ENCODE measurements at places on chromosomes 2 and 18.

DNA sequence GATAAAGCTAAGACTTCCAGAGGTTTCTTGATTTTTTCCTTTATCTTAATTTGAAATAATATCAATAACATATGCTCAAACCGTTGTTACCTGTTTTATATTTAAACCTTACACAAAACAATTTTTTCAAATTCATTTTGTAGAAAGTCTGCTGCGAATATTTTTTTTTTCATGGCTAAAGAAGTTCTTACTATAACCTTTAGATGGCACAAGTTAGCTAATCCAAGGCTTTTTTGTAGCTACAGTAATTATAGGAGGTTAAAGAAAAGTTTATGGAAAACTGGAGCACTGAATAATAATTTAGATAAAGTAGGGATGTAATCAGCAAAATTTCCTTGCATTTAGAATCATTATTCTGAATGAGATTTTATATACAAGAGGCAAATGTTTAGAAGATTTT is 78.0 kb upstream of the PNPT1 start:
- no peak for ATAC-seq

- ATAC-seq, result no peak
Observed at GRCh38 chr2:54966837-54967236, 83.4 kb downstream of the RTN4 start.

DNA sequence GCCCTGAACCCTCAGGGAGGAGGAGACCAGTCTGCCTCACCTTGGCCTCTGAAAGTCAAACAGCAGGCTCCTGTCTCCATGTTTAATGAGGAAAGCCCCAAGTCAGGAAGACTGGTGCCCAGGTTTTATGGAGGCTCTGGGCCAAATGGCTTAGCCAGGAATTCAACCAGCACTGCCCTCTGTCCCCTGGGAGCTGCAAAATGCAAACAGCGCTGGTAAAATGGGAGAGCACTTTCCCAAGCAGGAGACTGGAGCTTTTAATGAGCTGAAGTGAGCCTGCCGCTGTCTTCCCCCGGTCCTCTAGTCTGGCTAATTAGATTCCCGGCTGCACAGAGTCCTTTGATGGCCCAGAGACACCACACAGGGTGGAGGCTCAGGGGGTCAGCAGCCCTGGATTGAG is 276.0 kb upstream of the TRIB2 start:
- ATAC-seq, result no peak

DNA sequence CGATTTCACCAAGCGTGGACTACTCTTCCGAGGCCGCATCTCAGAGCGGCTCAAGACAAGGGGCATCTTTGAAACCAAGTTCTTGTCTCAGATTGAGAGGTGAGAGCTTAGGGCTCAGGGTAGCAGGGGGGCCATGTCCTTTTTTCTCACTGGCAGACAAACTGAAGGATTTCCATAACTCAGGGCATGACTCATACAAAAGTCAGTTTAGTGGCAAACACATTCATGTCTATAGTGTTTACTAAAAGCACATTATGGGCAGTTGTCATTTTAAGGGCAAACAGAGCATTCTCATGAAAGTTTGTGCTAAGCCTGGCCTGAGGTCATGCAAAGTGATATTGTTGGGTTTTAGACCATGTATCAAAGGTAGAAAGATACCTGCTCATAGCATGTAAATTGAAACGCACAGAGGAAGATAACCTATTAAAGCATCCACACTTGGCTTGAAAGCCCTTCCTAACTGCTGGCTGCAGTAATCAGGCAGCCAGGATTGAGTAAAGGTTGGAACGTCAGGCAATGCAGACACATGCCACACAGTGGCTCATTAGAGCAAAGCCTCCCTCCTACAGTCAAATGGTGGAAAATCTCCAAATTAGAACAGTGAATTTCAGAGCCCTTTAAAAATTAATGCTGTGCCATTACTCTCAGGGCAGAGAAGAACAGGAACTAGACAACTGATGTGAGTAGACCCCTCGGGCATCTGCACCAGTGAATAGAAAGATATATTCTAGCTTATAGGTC is 54.2 kb downstream of the HK2 start:
- ATAC-seq, result no peak

DNA sequence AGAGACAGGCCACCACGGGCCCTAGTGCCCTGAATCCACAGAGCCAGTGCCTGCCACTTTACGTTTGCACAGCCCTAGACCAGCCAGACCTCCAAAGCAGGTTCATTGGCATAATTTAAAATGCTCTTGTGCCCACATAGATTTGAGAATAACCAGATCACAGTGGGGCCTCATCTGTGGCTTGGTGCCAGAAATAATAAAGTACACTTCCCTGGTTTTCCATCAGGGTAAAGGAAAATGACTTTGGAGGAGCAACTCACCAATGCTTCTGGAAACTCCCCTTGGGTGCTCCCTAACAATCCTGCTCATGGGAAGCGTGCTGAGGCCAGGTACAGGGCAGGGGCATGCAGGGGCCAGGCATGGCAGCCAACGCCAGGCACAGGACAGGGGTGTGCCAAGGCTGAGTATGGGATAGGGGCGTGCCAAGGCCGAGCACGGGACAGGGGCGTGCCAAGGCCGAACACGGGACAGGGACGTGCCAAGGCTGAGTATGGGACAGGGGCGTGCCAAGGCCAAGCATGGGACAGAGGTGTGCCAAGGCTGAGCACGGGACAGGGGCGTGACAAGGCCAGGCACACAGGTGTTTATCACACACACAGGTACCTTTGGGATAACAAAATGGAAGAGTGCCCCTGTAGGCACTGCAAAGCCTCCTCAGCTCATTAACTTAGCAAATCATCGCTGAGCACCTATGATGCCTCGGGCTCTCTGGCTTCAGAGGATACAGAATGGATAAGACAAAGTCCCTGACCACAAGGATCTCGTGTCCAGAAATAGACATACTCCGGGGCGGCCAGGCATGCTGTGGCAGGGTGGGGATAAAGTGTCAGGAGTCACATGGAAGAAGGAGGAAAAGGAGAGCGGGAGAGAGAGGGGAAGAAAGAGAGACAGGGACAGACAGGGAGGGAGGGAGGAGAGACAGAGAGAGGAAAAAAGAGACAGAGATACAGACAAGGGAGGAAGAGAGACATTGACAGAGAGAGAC is 334.7 kb downstream of the EIPR1 start:
- ATAC-seq, result peak; percentile 21

DNA sequence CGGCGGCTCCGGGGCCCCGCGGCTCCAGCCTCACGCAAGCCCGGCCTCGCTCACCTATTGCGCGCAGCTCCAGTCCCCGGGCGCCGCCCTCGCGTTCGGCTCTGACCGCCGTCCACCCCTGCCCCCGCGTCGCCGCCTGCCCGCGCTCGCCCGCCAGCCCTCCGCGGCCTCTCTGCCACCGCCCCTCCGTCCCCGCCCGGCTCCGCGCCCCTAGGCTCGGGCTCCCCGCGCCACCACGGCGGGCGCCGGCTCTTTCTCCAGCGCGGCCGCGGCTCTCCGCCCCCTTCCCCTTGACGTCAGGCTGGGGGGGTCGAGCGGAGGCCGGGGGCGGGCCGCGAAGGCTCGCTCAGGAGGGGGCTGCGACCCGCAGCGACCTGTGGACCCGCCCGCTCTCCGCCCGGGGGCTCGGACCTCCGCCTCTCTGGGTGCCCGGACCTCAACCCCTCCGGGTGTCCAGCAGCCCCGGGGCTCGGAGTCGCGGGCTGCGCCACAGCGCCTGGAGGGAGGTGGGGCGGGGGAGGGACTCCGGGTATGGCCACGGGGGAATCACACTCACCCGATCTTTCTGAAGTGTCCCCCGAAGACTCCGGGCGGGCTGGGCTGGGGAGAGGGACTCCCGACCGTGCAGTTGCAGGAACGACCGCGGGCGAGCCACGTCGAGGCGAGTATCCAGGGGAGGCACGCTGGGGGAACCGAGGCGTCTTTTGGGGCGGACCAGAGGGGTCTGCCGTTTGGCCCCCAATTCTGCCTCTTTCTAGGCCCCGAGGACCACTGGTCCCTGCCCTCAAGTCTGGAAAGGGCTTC is at the start of gene SEMA4C:
SEMA4C (minus strand) TSS at position 259 of the 804 bp plus-strand sequence. CDS start 2,194 bp downstream, outside the sequence.
- ATAC-seq, result peak; percentile 39

- peak; percentile 80 for ATAC-seq
Observed at GRCh38 chr2:25078170-25079049, 36.5 kb downstream of the EFR3B start.

DNA sequence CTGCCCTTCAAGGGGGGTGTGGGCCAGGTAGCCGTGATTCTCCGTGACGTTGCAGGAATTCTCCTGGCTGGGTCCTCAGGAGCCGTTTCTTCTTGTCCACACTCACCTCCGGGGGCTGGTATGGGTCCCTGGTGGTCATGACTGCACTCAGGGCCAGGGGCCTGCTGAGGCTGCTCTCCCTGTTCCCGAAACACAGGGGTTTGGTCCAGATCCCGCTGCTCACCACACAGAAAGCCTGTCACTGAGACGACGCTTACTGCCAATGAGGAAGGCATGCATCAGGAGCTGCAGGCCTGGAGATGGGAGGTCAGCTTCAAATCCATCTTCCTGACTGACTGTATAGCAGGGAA is 160.7 kb downstream of the RTP5 start:
- ATAC-seq, result no peak

GRCh38 chr2:147223119-147223518 is 621.7 kb upstream of the ACVR2A start:
- no peak for ATAC-seq

GRCh38 chr2:217643789-217644301 is 358.9 kb downstream of the TNS1 start:
- ATAC-seq, result no peak

- ATAC-seq, result no peak
Observed at GRCh38 chr2:47056374-47056773, 98.7 kb downstream of the STPG4 start.

- peak; percentile 48 for ATAC-seq
Observed at GRCh38 chr18:2970772-2971659, 41.9 kb downstream of the LPIN2 start.

DNA sequence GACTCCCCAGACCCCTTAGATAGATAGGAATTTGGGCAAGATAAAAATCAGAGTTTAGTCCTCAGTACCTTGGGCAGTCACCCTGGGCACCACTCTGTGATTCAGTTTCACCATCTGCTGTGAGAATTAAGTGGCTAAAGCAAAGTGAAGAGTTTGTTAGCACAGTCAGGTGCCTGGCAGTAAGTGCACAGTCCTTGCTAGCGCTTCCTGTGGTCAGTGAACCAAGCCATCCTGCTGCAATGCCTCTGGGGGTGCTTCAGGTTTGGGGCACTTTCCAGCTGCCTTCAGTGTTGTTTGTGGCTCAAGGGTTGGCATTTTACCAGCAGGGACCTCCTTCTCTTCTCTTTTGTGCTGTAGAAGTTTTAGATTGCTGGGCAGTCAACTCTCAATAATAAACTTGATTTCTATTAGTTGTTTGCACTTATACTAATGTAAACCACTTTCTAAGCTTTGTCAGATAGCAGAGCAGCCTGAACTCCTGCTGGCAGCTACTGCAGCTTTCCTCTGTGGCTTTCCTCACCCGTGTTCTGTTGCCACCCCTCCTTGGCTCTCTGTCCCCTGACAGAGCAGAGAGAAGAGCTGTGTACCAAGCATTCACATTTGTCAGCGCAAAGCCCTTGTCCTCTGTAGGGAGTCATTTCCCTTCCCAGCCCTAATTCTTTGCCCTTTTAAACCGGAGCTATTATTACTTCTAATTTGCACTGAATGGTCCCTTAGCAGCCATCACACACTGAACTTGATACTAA is 48.4 kb upstream of the RMP24 start:
- no peak for ATAC-seq

DNA sequence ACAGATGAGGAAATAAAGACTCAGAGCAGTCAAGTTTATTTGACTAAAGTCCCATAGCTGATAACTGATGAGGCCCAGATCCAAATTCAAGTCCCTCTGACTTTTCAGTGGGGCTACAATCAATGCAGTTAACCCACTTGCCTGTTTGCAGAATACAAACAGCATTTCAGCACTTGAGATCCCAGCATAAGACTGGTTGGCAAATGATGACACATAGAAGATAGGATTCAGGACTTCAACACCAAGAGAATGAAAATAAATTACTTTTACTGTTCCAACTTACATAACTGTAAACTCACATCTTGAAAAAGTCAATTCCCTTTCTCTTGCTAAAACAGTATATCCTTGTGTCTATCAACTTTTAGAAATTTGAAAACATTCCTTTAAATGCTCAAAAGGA is 61.2 kb downstream of the CCDC93 start:
- no peak for ATAC-seq

DNA sequence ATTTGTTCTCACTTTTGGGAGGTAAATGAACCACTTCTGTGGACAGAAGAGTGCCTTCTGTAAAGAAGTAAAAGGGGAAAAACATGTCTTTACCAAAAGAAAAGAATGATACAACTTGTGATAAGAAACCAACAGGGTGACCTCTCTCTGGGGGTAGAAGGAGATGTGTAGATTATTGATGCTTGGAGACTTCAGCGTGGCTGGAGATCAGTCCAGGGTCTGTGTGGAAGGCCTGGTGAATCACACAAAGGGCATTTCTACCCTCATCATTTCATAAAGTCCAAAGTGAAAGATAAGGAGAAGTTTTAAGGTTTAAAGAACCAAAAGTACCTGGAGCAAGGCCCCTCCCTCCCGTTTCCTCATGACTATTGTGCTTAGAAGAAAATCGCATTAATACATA is 142.5 kb downstream of the NCK2 start:
- ATAC-seq, result no peak

DNA sequence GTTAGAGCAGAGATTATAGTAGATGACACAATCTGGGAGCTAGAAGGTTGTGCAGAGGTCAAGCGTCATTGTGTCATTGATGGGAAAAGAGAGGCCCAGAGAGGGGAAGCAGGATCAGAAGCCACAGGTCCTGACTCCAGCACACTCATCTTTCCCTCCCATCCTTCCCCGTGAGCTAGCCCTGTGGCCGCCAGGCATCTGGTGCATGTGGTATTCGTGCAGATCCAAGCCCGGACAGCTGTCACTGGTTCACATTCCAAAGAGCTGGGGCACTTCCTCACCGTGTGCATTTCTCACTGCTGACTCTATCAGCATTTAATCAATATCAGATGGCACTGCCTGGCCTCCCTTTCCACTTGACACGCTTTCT is 94.1 kb upstream of the THOC1 start:
- ATAC-seq, result no peak

- ATAC-seq, result no peak
Observed at GRCh38 chr2:171289991-171290390, 129.3 kb upstream of the TLK1 start.

- no peak for ATAC-seq
Observed at GRCh38 chr18:7803956-7804469, 236.9 kb downstream of the PTPRM start.

- ATAC-seq, result no peak
Observed at GRCh38 chr2:203951366-203951902, 14.9 kb downstream of the ICOS start.

- ATAC-seq, result no peak
Observed at GRCh38 chr2:133705287-133705686, 137.0 kb upstream of the NCKAP5 start.

DNA sequence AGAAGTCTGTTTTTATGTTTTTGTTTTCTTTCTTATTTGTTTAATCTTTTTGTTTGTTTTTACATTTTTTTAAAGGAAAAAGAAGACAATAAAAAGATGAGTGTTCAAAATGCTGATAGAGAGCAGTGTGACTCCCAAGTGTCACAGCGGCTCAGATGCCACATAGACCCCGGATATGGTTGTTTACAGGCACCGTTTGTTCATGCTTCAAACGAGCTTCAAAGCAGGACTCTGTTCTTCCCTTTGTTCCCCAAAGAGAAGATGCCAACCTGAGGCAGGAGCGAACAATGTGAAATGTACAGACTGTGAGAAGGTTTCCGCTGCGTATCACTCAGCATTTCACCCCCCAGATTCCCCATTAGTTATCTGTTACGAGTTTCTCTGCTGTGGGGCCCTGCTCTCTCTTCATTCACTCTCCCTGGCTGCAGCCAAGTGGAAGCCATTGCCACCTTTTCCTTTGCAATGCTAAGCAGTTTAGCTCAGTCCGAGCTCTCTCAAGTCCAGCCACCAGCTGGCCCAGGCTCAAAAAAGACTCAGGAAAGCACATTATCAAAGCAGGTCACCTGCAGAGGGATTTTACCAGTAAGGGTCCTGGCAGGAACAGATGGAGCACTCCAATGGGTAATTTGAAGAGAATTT is 36.4 kb upstream of the PHLPP1 start:
- no peak for ATAC-seq

All from esophagus mucosa (tissue), 1 donor.